ENCODE measurements at places on chromosomes 3 and 15.

- DNase-seq, result peak; percentile 38
Measured at GRCh38 chr3:9793161-9793781, 389 bp downstream of the ARPC4 start.

GRCh38 chr15:64634576-64635498 lies 140.6 kb downstream of the RBPMS2 start:
- DNase-seq, result peak; percentile 40

- DNase-seq, result no peak
Measured at GRCh38 chr3:58537412-58538301, 667 bp upstream of the ACOX2 start.

- no peak for DNase-seq
Measured at GRCh38 chr15:25737218-25737643, 125.9 kb downstream of the ATP10A start.

DNA sequence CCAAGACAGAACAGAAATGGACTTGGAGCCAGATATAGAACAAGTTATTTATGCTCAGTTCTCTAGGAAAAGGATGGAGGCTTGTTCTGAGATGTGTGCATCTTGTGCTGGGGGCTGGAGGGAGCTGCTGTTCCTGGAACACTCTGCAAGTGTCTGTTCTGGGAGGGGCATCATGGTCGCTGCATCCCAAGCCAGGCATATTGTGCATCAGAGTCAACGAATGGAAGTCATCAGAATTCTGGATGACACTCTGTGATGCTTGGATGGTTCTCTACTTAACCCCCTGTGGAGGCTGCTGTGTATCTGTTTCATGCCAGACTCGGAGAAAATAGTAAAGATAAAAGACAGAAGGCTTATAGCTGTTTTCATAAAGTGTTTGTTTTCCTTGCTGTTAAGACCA lies 34.7 kb downstream of the RPL22L1 start:
- no peak for DNase-seq

- no peak for DNase-seq
Measured at GRCh38 chr3:72892870-72893269, 5.0 kb downstream of the GXYLT2 start.

- DNase-seq, result no peak
Measured at GRCh38 chr3:16056217-16056616, 118.3 kb upstream of the GALNT15 start.

GRCh38 chr15:61749169-61749568 lies 311.1 kb downstream of the VPS13C start:
- no peak for DNase-seq

DNA sequence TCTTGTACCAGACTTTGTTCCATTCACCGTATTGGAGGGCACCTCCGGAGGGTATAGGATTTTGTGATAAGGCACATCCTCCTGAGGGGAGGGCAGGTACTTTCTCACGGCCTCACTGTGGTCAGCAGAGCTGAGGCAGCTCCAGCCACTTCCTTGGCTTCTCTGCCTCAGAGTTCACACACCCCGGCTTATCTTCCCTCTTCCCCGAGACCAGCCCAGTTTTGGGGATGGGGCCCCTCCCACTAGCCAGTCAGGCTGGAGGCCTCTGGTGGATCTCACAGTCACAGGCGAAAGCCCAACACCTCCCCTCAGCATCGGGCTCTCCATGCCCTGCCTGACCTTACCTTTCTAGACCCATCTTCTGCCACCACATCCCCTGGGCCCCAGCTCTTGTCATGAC lies 316.2 kb upstream of the CTDSPL start:
- no peak for DNase-seq

GRCh38 chr15:26945046-26945445 lies 25.9 kb upstream of the GABRG3 start:
- no peak for DNase-seq

DNA sequence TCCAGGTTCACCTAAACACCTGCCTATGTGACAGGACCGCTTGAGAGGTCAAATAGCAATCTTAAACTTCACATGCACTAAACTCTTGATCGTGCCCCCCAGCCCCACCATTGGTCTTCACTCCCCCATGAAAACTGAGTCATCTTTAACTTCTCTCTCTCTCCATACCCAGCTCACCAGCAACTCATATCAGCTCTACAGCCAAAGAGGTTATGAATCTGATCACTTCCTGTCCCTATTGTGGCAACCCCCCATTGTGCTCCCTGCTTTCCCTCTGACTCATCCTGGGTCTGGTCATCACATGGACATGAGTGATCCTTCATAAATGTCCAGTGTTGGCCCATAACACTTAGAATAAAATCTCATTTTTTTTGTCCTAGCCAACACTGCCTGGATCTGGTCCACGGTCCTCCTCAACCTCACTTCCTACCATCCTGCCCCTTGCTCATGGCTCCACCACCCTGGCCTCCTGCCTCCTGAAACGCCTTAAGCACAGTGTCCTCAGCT lies 103.4 kb upstream of the HACD2 start:
- DNase-seq, result no peak

- no peak for DNase-seq
Measured at GRCh38 chr15:27495963-27496459, 525.0 kb downstream of the GABRG3 start.

GRCh38 chr3:136332302-136332701 lies 82.2 kb downstream of the PCCB start:
- no peak for DNase-seq

DNA sequence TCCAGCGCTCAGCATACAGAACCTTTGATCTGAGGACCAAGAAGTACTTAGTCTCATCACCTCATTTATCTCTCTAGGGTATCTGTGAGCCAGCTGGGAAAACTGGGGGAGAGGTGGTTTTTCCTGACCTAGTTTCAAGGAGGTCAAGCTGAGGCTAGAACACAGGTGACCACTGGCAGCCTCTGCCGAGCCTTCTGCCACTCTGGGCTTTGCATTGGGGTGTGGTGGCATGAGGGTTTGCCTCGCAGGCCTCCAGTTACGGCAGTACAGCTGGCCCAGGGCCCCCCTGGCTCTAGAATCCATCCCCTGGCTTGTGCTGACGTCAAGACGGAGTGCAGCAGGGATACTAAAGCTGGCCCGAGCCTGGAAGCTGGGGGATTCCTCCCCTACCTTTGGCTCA lies 34.7 kb upstream of the CDCP1 start:
- DNase-seq, result no peak

DNA sequence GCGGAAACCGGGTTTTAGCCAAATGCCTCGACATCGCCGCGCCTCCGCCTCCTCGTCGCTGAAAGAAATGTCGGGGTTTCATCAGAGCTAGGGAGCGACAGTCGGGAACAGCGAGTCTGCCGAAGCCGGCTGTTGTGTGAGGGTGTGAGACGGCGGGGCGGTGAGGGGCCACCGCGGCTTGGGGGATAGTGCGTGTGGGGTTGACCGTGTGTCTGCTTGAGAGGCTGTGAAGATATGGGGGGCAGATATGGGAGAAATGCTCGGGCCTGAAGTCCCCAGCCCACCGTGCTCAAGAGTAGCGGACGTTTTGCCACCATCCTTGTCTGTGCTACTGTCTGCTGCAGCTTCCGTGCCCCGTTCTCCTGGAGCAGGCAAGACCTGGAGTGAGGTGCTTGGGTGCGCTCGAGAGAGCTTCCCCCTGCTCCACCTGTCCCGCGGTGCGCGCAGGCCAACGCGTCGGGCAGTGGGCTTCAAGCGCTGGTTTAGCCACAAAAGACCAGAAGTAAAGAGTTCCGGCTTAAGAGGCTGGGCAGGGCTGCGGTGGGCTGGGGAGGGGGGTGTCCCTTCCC lies 716 bp upstream of the ISLR2 start:
- DNase-seq, result peak; percentile 10

DNA sequence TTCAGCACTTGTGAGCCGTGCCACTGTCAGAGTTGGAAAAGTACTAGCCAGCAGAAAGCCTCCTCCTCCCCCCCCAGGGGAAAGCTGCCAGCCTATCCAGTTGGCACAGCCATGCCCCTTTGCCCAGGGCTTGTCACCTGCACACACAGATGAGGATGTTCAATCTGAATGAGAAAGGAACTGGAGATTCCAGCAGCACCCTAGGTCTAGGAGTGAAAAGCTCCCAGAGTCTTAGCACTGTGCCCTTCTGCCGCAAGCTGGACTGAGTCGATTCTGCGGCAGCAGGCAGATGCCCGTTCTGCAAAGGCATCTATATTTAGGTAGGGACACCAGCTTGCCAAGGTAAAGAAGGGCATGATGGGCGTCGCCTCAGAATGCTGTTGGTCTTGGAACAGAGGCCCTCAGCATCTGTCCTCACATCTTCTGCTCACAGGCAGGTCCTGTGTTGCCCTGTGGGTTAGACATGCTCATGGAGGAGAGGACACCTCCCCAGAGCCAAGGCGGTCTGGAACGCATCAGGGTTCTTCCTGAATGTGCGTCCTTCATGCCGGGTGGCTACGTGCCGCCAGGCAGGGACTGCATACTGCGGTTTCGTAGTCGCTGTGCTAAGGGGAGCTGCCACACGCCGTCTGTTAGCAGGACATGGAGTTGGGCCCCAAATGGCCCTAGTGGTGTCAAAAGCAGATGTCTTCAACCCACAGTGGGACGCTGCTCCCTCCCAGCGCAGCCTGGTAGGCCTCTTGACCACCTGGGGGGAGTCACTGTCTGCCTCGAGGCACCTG lies 109.5 kb downstream of the VGLL4 start:
- no peak for DNase-seq

GRCh38 chr15:39573287-39573686 lies 7.6 kb upstream of the THBS1 start:
- DNase-seq, result no peak

GRCh38 chr15:22978691-22979237 lies 1.4 kb downstream of the CYFIP1 start:
- DNase-seq, result peak; percentile 20

DNA sequence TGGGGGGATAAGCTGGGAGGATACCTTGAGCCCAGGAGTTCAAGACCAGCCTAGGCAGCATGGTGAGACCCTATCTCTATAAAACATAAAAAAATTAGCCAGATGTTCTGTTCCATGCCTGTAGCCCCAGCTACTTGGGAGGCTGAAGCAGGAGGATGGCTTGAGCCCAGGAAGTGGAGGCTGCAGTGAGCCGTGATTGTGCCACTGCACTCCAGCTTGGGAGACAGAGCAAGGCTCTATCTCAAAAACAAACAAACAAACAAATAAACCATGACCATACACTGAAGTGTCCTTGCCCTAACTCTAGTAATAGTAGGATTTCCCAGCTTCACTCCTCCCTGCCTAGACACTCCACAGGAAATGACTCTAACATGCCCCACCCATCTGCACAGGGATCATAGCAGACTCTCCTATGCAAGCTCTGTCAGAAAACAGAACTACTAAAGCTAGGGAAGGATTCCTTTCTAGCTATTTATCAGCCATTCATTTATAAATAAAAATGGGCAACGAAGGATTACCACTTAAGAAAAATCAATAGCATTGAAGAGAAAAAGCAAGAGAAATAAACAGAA lies 4.6 kb downstream of the ERICH6 start:
- no peak for DNase-seq
